ENCODE measurements at places on chromosomes 6 and 20.

- no peak for DNase-seq
Observed at GRCh38 chr20:29300579-29301551, 1956.6 kb upstream of the DEFB115 start.

DNA sequence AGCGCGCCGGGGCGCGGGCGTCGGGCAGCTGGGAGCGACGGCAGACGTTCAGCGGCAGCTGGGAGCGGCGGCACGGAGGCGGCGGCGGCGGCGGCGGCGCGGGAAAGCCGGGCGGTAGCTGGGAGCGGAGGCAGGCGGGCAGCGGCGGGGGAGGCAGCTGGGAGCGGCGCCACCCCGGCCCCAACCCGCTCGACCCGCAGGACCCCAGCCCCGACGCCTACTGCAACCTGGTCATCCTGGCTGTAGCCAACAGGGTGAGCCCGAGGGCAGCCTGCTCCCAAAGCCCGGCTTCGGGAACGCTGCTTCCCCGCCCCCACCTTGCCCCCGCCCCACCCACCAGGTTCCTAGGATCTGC is 8.9 kb downstream of the CCM2L start:
- DNase-seq = no peak

DNA sequence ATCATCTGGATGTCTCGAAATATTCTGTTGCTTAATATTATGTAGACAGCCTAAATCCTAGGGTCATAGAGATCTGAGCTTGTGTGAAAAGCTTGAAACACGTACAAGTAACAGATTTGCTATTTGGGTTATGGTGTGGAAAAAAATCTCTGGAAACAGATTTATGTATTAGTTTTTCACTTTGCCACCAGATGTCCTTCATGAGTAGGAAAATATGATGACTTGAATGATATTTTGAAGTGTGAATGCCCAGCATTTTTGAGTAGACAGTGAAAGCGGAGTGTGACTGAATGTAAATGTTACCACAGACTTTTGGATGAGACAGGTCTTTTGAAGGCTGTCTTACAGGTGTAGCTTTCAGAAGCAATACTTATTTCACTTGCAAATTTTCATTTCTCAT is 4.2 kb upstream of the BMP6 start:
- DNase-seq = peak; percentile 21

- DNase-seq = no peak
Observed at GRCh38 chr6:9761220-9761619, 653.7 kb downstream of the TFAP2A start.

DNA sequence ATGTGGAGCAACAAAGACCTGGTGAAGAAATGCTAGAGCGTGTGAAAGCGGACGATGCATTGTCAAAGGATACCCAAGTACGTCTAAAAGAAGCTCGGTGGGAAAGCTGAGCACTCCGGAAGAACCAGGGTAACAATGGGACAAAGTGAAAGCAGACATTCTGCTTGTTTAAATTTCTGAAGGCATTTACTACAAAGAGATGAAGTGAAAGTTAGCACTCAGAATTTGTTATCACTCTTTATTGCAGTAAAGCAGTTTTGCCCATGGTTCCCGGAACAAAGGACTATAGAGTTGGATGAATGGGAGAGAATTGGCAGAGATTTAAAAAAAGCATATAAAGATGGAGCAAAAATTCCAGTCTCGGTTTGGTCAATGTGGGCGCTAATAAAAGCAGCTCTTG is 12.8 kb upstream of the IRAK1BP1 start:
- DNase-seq = no peak

DNA sequence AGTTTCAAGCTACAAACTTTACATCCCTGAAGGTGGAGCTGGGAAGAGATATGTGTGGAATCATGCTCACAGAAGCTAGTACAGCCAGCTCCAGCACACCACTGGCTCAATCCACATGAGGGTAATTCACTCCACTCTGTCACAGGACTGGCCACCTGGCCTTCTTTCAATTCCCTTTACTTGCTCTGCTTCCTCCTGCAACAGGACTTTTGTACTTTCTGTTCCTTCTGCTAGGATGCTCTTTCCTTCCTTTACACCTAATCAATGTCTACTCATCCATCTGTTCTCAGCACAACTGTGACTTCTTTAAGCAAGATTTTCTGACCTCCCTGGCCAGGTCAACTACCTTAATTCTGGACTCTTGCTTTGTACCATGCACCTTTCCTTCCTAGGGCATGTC is 39.4 kb upstream of the MYB start:
- no peak for DNase-seq

- no peak for DNase-seq
Observed at GRCh38 chr6:139657119-139657518, 282.7 kb upstream of the CITED2 start.

GRCh38 chr6:154246723-154247118 is 109.9 kb downstream of the IPCEF1 start:
- no peak for DNase-seq

GRCh38 chr6:106290954-106291353 is 34.6 kb downstream of the ATG5 start:
- no peak for DNase-seq

- DNase-seq = no peak
Observed at GRCh38 chr20:15616626-15617025, 956.6 kb downstream of the KIF16B start.

DNA sequence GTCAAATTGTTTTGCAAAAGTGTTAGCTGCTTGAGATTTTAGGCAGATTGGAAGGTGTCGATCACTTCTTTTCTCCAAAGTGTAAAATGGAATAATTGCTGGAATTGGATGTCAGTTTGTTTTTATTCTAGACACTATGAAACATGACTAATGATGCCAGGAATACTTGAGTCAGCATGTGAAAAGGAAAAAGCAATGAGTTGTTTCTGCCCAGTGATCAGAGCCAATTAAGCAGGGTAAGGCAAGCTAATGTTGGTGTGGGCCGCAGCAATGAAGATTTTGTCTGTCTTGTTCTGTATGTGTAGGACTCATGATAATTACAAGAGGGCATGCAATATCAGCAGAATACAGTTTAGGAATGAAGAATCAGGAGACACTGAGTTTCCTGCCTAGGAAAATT is 110.3 kb downstream of the CARMIL1 start:
- no peak for DNase-seq

DNA sequence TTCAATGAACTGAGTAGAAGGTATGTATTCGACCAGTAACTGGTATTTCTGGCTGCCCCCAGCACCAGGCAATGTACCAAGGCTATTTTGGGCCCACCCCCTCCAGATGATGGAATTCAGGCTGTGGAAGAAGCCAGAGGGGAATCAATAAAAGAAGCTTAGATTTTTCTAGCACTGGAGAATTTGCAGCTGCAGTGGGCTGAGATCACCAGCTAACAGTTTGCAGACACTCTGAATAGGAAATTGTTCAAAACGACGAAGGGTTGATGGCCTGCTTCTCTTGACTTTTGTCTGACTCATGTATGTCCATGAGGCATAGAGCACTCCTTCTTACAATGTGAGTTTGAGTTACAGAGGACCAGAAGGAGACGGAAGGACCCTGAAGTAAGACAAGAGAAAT is 32.4 kb upstream of the FBXO9 start:
- DNase-seq = no peak

GRCh38 chr6:4371207-4371921 is 236.0 kb upstream of the ECI2 start:
- no peak for DNase-seq

DNA sequence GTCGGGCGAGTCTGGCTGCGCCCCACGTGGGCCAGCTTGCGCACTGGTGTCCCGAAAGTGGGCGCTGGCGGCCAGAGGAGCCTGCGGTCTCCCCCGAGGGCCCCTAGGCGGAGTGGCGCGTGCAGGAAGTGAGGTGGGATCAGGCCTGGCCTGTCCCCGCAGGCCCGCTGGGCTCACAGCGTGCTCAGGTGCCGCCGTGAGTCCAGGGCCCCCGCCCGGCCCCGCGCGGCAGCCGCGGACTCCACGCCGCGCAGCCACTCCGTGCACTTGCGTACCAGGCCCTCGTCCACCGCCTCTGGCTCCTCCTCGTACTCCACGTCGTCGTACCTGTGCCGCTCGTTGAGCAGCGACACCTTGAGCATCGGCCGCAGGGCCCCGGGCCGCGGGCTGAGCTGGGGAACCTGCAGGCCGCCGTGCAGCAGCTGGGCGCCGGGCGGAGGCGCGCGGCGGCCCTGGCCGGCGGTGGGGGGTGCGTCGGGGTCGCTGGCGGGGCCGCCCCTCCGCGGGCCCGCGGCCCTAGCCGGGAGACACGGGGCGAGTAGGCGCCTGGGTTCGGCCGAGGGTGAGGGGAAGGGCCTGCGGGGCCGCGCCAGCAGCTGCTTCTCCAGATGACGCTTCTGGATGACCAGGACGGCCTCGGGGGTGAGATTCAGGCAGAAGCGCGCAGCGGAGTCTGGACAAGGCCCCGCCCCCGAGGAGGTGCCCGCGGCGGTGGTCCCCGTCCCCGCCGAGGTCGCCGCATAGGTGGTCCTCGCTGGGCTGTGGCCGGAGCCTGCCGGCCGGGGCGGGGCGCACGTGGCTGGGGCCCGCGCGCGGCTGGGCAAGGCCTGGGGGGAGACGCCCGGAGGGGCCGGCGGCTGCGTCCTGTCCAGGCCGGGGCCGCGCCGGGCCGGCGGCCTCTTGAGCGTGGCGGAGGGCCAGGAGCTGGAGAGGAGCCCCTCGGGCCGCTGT is 835 bp downstream of the PRR18 start:
- no peak for DNase-seq

- no peak for DNase-seq
Observed at GRCh38 chr6:13441778-13442177, 45.6 kb downstream of the GFOD1 start.

GRCh38 chr6:87959083-87959482 is 88.6 kb upstream of the SPACA1 start:
- no peak for DNase-seq

DNA sequence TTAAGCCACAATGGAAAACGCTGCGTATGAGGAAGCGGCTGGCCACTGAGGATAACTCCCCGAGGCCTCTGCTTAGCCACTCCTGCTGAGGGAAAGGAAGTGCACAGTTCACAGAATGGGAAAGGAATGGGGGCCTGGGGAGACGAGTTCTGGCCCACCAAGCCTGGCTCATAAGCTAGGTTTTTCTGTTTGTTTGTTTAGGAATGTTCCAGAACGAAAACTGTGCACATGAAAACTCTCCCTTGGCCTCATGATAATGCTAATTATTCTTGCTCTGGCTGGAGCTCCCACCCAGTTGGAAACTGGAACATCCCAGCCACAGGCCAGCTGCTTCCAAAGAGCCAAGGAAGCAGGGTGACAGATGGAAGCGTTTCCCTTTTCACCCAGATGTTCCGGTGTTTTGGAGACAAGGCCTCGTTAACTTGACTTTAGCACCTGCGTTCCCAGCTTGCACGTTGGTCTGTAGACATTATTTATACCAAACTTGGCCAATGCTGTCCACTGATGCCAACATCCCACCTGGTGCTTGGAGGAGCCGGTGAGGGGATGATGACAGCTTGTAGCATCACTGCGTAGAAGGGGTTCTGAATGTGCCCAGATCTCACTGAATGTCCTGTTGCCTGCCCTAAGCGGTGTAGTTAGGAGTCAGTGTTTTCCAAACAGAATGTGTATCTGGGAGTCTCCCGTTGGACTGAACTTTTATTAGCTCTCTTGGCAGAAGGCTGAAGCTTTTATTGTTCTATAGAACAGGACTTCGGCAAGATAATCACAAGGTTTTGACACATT is 34.5 kb downstream of the APCDD1L start:
- DNase-seq = peak; percentile 71

DNA sequence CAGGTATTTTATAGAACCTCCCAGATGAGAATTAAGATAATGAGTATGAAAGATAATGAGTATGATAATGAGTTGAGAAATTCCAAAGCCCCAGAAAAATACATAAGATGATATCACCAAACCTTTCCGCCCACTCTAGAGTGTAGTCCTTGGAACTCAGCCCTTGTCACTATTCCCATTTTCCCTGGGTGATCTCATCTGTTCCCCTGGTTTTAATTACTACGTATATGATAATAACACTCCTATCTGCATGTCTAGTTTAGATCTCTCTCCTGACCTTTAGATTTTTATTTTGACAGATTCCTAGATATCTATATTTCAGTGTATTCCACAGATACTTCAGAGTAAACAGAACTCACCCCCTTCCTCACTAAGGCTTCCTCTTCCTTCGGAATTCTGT is 51.0 kb upstream of the ASIP start:
- DNase-seq = no peak

DNA sequence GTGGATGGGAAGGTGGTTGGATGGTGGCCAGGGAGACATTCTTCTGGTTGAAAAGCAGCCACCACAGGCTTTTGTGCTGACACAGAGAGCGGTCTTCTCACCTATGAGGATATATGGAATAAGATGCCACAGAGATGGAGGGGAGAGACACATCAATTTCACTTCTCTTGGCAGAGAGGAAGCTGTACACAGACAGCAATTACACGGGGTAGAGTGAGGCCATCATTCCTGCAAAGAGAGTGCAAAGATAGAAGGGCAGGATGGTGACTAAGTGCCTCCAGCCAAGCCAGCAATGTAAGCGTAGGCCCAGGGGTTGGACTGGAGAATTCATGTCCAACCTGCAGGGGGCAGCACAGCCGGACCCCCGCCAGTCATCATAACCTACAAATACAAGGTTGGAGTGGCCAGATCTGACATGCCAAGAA is 56.4 kb downstream of the NRN1 start:
- no peak for DNase-seq

DNA sequence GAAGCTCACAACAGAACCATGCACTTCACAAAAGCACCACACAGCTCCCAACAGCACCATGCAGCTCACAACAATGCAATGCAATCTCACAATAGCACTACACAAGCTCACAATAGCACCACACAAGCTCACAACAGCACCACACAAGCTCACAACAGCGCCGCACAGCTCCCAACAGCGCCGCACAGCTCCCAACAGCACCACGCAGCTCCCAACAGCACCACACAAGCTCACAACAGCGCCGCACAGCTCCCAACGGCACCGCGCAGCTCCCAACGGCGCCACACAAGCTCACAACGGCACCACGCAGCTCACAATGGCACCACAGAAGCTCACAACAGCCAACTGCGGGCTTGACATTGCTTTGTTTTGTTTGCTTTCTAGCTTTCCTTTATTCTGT is 198.1 kb downstream of the DLL1 start:
- DNase-seq = no peak

DNA sequence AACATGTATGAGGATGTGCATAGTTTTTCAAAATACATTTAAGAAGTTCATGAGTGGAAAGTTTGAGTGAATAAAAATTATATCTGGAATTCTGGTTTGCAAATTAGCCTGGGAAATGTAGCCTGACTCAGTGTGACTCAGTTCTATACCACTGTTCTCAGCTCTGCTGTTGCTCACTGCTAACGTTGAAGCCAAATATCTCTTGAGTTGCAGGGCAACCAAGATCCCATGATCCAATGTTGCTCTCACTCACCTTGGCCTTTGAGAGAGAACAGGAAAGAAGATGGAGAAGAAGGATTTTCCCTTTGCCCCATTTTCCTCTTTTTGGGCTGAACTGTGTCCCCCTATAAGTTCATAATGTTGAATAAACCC is 28.9 kb downstream of the PSMB9 start:
- no peak for DNase-seq
